ENCODE measurements at places on chromosomes 5 and 9. TPM values are rescaled to one million over a fixed set of nuclear protein-coding genes. Genes with fewer than 3 reads are reported as not detected.

Gene PCDHB11
- 6.4 TPM for total RNA-seq

Gene DMXL1
- total RNA-seq, result 68.6 TPM

Gene CMBL
- 22.5 TPM for total RNA-seq

Gene GLDC
- 2.0 TPM for total RNA-seq

Gene KCNT1
- 0.09 TPM for total RNA-seq

Gene OLFM1
- total RNA-seq, result 2.0 TPM

Gene ECM2
- total RNA-seq, result 0.16 TPM

Gene TDRD7
- 8.9 TPM for total RNA-seq

Gene ZNF366
- total RNA-seq, result not detected

Gene LVRN
- 0.35 TPM for total RNA-seq

Gene TEX48
- not detected for total RNA-seq

Gene IFNA21
- total RNA-seq, result not detected

Gene MLLT3
- 41.4 TPM for total RNA-seq

Gene GPX3
- 2.4 TPM for total RNA-seq

Gene FREM1
- 60.5 TPM for total RNA-seq

Gene KIAA1958
- total RNA-seq, result 26.9 TPM

Gene ENHO
- 1.0 TPM for total RNA-seq

Gene IGFBPL1
- total RNA-seq, result 0.34 TPM

Gene SLC6A18
- total RNA-seq, result not detected

Gene SLC34A3
- 0.27 TPM for total RNA-seq

Gene GRIN1
- total RNA-seq, result 0.99 TPM

Gene SURF4
- total RNA-seq, result 147 TPM

Gene CAMK4
- total RNA-seq, result 11.7 TPM

Gene C5orf63
- total RNA-seq, result 2.3 TPM

Gene SPARC
- total RNA-seq, result 2,896 TPM

Gene STPG3
- total RNA-seq, result 0.18 TPM

Gene TRIM36
- total RNA-seq, result 1.3 TPM

Gene C9orf78
- 31.0 TPM for total RNA-seq

Gene CAAP1
- total RNA-seq, result 18.7 TPM

Gene TMEM232
- 5.7 TPM for total RNA-seq

Gene SERINC5
- total RNA-seq, result 87.6 TPM

Gene PAEP
- not detected for total RNA-seq

Gene DBN1
- 365 TPM for total RNA-seq

Gene NUTM2G
- total RNA-seq, result not detected

Gene ADAMTSL2
- total RNA-seq, result 7.0 TPM

Gene DMRT3
- 2.5 TPM for total RNA-seq

Gene GOLM1
- 106 TPM for total RNA-seq

Gene PTPN3
- total RNA-seq, result 7.5 TPM

Gene ITGA1
- 8.3 TPM for total RNA-seq

Gene PRDM9
- total RNA-seq, result not detected

Gene IZUMO3
- not detected for total RNA-seq

Gene TNFSF8
- not detected for total RNA-seq

Gene PTAR1
- total RNA-seq, result 59.6 TPM

Gene CTSL
- total RNA-seq, result 85.9 TPM

Gene CCL21
- total RNA-seq, result not detected

Gene SMIM27
- total RNA-seq, result 9.5 TPM

Measured in mesothelial cell of epicardium (in vitro differentiated cells).